ENCODE measurements at places on chromosomes 4 and X. TPM values are rescaled to one million over a fixed set of nuclear protein-coding genes. Genes with fewer than 3 reads are reported as not detected.

Gene MEPE
- total RNA-seq = not detected

Gene GPR119
- total RNA-seq = not detected

Gene FAM47A
- not detected for total RNA-seq

DNA sequence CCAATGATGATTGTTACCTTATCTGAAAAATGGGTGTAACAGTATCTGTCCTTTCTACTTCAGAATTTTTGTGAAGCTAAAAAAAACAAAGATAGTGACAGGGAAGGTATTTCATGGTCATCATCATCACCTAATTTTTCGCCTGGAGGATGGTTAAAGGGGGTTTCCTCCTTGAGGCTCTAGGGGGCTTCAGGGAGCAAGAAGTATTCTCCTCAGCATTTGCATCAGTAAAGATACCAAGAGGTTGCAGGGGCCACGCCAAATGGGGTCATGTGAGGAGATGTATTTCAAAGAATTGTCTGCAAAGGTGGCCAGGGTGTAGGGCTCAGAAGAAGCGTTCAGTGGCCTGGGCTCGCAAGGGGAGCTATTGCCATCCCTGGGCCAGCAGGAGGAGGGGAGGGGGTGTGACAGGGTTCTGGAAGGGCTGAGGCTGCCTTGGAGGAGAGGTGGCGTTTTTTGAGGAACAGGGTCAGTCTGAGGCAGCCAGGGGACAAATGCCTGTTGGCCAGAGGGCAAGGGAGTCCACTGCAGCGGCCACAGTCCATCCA is 7.3 kb upstream of the NSG1 start:
- DNase-seq = no peak

DNA sequence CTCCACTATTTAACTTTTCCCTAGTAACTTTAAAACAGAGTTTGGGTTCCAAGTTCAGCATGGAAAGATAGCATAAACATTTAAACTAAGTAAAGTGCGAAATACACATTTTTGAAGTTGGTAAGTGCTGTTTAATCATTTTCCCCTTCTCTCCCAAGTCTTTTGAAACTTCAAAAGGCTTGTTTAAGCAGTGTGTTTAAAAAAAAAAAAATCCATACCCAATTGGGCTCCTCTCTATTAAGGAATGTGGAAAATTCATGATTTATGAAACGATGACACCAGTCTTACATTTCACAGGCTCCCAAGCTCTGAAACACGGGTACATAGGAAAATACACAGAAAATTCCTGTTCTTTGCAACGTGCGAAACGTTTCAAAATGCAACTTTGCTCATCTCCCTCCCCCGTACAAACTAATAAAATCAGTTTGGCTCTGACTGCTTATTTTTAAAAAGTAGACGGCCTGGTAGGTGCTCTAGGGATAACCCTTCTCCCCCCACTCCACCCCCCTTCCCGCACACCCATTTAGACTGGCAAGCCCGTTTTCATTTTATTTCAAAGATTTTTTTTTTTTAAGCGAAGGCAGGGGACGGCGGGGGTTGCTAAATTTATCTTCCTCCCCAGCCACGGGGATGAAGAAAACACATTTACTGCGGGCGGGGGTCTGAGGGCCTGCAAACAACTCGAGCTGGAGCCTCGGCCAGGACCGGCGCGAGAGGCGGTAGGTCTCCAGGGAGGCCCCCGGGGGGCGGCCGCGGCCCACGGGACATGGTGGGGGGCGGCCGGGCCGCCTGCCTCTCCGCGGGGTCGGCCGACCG is 786 bp upstream of the ZFX start:
- DNase-seq = peak; percentile 6
